Sigmoid colon (tissue), 7 donors: ENCODE measurements at places on chromosomes 3 and 15. TPM values are rescaled to one million over a fixed set of nuclear protein-coding genes. Genes with fewer than 3 reads are reported as not detected.

- H3K4me1 ChIP-seq, result no peaks in the 10 kb centered on the region
- H3K36me3 ChIP-seq, result no peaks in the 10 kb centered on the region
- H3K4me3 ChIP-seq, result no peak overlapping the region
- DNase-seq, result no peak
- H3K27me3 ChIP-seq, result no peaks in the 10 kb centered on the region
Observed at GRCh38 chr3:134852132-134852531, 57.1 kb downstream of the EPHB1 start.

DNA sequence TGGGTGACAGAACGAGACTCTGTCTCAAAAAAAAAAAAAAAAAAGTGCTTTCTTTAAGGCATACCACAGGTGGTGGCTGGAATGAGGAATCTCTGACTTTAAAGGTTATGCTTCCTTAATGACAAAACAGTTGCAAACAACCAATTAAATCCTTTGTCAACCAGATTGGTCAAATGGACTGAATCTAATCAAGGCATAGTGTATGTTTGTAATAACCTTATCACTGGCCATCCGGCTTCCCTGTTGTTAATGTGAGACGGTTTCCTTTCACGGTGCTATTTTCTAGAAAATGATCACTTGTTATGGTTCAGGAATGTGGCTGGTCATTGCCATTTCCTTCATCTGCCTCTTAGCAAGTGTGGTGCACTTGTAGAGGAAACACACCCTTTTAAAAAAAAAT lies 75.9 kb downstream of the FLNB start:
- no peaks in the 10 kb centered on the region for H3K27me3 ChIP-seq
- H3K4me1 ChIP-seq, result peaks cover 24% of the 10 kb centered on the region
- H3K27ac ChIP-seq, result peak overlapping the region; percentile 31
- no peak for DNase-seq
- peaks cover under 1% of the 10 kb centered on the region for H3K36me3 ChIP-seq

- no peak overlapping the region for H3K27ac ChIP-seq
- H3K4me1 ChIP-seq, result no peaks in the 10 kb centered on the region
- H3K4me3 ChIP-seq, result no peak overlapping the region
- H3K27me3 ChIP-seq, result no peaks in the 10 kb centered on the region
Observed at GRCh38 chr15:93866476-93866875, 364.9 kb upstream of the MCTP2 start.

DNA sequence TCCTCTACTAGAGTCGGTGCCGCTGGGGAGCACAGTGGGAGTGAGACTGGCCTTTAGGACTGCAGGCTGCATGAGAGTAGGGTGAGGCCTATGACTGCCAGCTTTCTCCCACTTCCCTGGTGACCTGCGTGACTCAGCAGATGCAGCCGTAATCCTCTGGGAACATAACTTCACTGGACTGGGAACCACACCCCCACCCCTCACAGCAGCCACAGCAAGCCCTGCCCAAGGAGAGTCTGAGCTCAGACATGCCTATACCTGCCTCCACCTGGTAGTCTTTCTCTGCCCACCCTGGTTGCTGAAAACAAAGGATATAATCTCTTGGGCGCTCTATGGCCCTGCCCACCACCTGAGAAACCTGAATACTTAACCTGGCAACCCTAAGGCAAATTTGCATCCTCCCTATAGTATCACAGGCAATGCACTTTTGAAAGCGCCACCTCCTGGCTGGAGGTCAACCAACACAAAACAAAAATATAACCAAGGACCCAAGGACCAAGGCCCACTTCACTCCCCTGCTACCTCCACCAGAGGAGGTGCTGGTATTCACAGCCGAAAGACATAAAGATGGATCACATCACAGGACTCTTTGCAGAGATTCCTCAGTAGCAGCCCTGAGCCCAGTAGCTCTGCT lies 308.9 kb downstream of the CTNNB1 start:
- H3K27me3 ChIP-seq, result no peaks in the 10 kb centered on the region
- H3K36me3 ChIP-seq, result no peaks in the 10 kb centered on the region
- no peak overlapping the region for H3K4me3 ChIP-seq
- no peak for DNase-seq
- no peak overlapping the region for H3K27ac ChIP-seq
- no peaks in the 10 kb centered on the region for H3K4me1 ChIP-seq

DNA sequence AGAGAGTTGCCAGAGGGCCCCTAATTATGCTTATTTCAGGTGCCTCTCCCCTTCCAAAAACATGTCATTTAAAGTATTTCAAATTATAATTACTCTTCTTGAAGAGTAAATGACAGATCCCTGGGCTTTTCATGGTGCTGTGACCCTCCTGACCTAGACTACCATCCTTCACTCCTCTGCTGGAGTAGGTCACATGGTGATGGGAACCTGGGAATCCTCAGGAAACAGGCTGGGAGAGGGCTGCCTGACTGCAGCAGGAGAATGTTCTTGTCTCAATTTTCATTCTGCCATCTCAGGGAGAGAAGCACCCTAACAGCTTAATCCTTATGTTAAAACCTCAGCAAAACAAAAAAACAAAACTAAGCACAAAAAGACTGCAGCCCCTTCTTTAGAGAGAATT lies 24.6 kb downstream of the PGBD4 start:
- DNase-seq, result no peak
- H3K27me3 ChIP-seq, result no peaks in the 10 kb centered on the region
- no peaks in the 10 kb centered on the region for H3K4me1 ChIP-seq
- H3K4me3 ChIP-seq, result no peak overlapping the region

DNA sequence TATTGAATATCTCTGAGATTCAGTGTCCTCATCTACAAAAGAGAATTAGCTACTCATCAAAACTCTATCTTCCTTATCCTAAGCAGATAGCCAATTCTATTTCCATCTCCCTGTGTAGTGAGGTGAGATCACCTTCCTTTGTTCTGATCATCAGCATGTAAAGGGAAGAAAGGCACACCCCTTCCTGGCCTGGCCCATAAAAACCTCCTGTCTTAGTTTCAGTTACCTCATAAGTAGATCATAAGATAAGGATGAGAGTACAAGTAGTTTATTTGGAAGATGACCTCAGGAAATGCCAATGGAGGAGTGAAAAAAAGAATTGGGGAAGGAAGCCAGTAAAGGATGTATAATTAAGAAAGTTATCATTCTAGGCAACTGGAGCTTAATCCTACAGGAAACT lies 114.5 kb upstream of the GADL1 start:
- H3K4me3 ChIP-seq, result no peak overlapping the region
- DNase-seq, result no peak
- no peak overlapping the region for H3K27ac ChIP-seq
- H3K27me3 ChIP-seq, result no peaks in the 10 kb centered on the region

DNA sequence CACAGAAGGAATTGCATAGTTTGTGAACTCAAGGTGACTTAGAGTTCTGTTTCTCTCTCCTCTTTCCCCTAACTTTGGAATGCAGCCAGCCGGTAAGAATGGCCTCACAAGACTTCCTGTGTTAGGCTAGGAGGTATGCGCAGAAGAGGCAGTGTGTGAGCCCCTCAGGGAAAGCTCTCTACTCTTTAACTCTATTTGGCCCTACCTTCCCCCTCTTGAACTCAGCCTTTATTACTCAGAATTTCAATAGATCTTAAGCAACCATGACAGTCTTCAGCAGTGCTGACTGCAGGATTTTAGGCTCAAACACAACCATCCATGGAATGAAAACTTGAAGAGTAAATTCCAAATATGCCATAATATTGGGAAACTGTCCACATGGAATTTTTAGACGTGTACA lies 209.5 kb downstream of the DTWD1 start:
- H3K27me3 ChIP-seq, result no peaks in the 10 kb centered on the region
- H3K27ac ChIP-seq, result no peak overlapping the region
- H3K4me1 ChIP-seq, result no peaks in the 10 kb centered on the region
- no peak for DNase-seq

GRCh38 chr15:81001152-81002008 lies 657 bp downstream of the TLNRD1 start:
- peak overlapping the region; percentile 97 for H3K27ac ChIP-seq
- no peaks in the 10 kb centered on the region for H3K4me1 ChIP-seq
- no peaks in the 10 kb centered on the region for H3K36me3 ChIP-seq
- no peaks in the 10 kb centered on the region for H3K27me3 ChIP-seq

- DNase-seq, result no peak
- no peaks in the 10 kb centered on the region for H3K27me3 ChIP-seq
- no peak overlapping the region for H3K27ac ChIP-seq
- H3K4me1 ChIP-seq, result peaks cover 16% of the 10 kb centered on the region
Observed at GRCh38 chr3:194285850-194286197, 65.3 kb downstream of the CPN2 start.

- no peak for DNase-seq
- peaks cover 14% of the 10 kb centered on the region for H3K36me3 ChIP-seq
- peak overlapping the region; percentile 96 for H3K27ac ChIP-seq
- peak overlapping the region; percentile 81 for H3K4me3 ChIP-seq
Observed at GRCh38 chr3:134485075-134485717, 589 bp downstream of the ANAPC13 start.

- no peak overlapping the region for H3K4me3 ChIP-seq
- peaks cover 32% of the 10 kb centered on the region for H3K4me1 ChIP-seq
- H3K36me3 ChIP-seq, result no peaks in the 10 kb centered on the region
Observed at GRCh38 chr3:170154084-170154483, 27.4 kb downstream of the PHC3 start.

- no peak overlapping the region for H3K4me3 ChIP-seq
- DNase-seq, result no peak
- no peaks in the 10 kb centered on the region for H3K36me3 ChIP-seq
- no peaks in the 10 kb centered on the region for H3K27me3 ChIP-seq
Observed at GRCh38 chr3:190486908-190487607, 26.8 kb upstream of the IL1RAP start.

DNA sequence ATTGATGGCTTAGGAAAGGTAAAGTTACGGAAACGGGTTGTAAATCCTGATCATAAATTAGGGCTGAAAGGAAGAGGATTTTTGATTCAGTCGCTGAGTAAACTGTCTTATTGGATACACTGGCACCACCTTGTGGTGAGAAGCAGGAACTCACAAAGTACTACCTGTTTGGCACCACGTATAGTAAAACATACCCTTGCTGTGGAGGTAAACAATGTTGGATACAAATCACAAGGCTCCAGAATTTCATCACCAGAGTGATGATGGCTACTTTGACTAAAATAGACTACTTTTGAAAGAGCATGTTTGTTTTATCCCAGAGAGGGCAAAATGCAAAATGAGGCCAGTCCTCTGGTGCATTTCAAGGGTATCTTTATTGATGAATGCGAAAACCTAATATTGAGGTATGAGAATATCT lies 216.9 kb downstream of the IGSF11 start:
- H3K27me3 ChIP-seq, result no peaks in the 10 kb centered on the region
- no peak for DNase-seq
- no peak overlapping the region for H3K4me3 ChIP-seq
- no peaks in the 10 kb centered on the region for H3K4me1 ChIP-seq

DNA sequence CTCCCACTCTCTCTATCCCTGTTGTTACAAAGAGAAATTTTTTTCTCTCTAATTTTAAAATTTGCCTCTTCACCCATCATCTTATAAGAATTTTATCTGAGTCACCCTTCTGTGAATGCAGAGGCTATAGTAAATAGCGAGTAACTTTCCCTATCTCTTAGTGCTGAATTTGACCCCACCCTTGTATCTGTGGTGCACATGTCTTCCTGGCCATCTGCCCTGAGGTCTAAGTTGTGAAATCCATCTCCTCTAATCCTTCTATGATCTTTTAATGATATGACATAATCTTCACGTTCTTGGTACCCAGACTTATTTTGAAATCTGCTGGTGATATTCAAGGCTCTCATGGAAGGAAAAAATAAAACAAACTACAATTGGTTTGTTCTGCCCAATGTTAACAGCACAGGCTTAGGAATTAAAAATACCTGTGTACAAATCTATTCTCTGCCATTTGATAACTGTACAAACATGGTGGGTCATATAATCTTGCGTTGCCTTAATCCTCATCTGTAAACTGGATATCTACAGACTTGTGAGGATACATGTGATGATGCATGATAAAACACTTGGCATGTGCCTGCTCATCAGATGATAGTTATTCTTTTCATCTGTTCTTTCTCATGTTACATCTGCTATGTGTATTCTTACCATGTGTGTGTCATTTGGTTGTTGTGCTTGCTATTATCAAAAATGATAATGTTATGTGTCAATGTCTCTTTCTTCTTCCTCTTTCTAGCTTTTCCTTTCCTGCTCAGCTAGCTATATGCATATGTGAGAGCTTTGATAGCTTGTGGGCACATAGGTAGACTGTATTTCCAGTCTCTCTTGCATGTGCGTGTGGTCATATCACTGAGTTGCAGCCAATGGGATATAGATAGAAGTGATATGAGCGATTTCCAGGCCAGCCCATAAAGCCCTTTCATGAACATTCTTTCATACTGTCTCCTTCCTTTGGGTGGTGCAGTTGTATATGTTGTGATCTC lies 13.7 kb upstream of the CCR3 start:
- no peaks in the 10 kb centered on the region for H3K36me3 ChIP-seq
- H3K27me3 ChIP-seq, result no peaks in the 10 kb centered on the region
- no peak overlapping the region for H3K4me3 ChIP-seq
- H3K27ac ChIP-seq, result no peak overlapping the region

DNA sequence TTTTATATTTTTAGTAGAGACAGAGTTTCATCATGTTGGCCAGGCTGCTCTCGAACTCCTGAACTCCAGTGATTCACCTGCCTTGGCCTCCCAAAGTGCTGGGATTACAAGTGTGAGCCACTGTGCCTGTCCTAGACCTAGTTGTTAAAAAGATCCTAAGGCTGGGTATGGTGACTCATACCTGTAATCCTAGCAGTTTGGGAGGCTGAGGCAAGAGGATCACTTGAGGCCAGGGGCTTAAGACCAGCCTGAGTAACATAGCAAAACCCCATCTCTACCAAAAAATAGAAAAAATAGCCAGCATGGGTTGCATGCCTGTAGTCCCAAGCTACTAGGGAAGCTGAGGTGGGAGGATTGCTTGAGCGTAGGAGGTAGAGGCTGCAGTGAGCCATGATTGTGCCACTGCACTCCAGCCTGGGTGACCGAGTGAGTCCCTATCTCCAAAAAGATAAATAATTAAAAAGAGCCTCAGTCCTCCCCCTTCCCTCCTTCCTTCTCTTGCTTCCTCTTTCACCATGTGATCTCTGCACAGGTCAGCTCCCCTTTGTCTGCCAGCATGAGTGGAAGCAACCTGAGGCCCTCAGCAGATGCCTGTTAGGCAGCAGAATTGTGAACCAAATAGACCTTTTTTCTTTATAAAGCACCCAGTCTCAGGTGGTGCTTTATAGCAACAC lies 9.8 kb upstream of the FNDC3B start:
- H3K27ac ChIP-seq, result no peak overlapping the region
- H3K36me3 ChIP-seq, result no peaks in the 10 kb centered on the region
- no peak overlapping the region for H3K4me3 ChIP-seq

The GOLGA6L7 gene
- 0.60 TPM for polyA plus RNA-seq

The CLEC3B gene
- 35.3 TPM for polyA plus RNA-seq

The SLC12A1 gene
- polyA plus RNA-seq, result not detected

The RPN1 gene
- polyA plus RNA-seq, result 33.6 TPM

The NR2E3 gene
- not detected for polyA plus RNA-seq

The CCDC39 gene
- polyA plus RNA-seq, result not detected

The MNS1 gene
- polyA plus RNA-seq, result 1.2 TPM
